Thymus (tissue), 14 donors: ENCODE measurements at places on chromosomes 6 and 20. TPM values are rescaled to one million over a fixed set of nuclear protein-coding genes. Genes with fewer than 3 reads are reported as not detected.

DNA sequence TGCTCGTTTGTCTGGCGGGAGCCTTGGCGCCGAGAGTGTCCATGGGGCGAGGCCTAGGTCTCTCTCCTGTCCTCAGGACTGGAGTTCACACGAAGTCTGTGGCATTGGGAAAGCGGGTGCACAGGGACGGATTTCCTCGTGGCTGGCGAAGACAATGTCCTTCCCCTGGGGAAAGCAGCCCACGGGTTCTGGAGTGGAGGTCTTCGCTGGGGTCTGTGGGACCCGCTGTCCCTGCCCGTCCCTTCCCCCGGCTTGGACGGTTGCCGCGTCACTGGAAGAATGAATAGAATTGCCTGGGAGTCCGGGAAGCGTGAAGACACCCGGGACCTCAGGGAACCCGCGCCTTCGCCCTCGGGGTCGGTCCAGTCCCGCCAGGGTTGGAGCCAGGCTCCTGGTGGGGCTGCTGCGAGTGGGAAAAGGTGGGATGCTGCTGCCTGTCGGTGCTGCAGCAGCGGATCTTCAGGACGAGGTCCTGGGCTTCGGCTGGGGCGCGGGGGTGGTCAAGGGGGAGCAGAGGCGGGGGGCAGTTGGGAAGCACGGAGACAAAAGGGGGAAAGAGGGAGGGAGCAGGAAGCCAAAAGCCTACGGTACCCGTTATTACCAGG, 441.8 kb upstream of the DEFB115 start:
- no peaks in the 10 kb centered on the region for H3K36me3 ChIP-seq
- H3K4me3 ChIP-seq: no peak overlapping the region
- no peaks in the 10 kb centered on the region for H3K4me1 ChIP-seq
- DNase-seq: no peak

DNA sequence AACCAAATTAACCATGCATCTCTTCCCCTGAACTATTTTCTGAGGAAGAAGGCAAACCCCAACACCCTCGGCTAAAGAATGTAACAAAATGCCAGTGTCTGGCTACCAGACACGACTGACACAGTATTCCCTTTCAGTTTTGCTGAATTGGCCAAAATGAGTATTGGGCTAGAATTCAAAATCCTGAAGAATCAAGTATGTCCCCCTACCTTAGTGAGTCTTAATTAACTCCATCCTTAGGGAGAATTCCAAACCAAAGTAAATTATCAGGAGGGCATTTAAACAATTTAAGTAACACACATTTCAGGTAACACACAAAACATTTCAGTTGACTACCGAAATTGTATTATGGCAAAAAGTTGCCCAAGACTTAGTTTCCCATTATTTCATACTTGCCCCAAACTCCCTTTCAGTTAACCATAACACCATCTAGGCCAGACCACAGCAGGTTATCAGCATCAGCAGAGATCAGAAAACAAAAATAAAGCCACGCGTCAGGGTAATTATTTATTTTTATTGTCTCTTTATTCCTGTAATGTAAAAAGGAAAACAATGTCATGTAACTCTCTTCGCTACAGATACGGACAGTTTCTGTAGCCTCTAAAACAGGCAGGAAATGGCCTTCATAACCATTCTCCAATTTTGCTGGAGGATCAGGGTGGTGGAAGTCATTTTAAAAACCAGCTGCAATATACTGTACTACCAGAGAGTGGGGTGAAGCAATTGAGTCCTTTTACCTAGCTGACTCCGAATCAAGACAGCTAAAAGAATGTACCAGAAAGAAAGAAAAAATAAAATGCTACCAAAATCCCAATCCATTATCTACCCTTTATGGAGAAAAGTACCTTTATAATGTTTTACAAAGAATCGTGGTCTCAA, 1.9 kb downstream of the SNX5 start:
- peaks cover 27% of the 10 kb centered on the region for H3K4me1 ChIP-seq
- no peaks in the 10 kb centered on the region for H3K27me3 ChIP-seq
- H3K27ac ChIP-seq: peak overlapping the region; percentile 85
- DNase-seq: peak; percentile 29

DNA sequence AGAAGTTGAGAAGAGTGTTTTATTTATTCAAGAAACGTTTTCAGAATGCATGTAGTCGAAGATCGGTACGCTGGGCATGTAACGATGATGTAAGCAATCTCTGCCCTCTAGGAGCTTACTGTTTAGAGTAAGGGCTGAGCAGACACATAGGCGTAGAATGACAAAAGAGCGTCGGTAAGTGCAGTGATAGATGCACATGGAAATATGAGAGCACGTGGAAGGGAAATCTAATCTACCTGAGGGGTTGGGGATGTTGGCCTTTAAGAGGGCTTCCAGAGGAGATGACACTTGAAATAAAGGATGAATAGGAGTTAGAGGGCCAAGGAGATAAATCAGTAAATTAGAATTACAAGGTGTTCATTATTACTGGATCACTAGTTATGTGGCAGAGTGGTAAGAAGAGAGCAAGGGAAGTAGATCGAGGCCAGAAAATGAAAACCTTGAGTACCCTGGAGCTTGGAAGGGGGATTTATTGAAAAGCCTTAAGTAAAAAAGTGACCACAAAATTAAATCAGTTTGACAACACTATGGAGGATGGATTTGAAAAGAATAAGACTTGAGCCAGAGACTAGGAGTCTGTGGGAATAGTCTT, 782 bp downstream of the TRMT11 start:
- H3K4me3 ChIP-seq: peak overlapping the region; percentile 68
- H3K36me3 ChIP-seq: no peaks in the 10 kb centered on the region
- no peak for DNase-seq
- H3K4me1 ChIP-seq: peaks cover 3% of the 10 kb centered on the region

- H3K4me1 ChIP-seq: no peaks in the 10 kb centered on the region
- DNase-seq: no peak
- no peaks in the 10 kb centered on the region for H3K27me3 ChIP-seq
- H3K27ac ChIP-seq: no peak overlapping the region
- peaks cover 4% of the 10 kb centered on the region for H3K36me3 ChIP-seq
- no peak overlapping the region for H3K4me3 ChIP-seq
Observed at GRCh38 chr6:100622907-100623692, 158.4 kb upstream of the SIM1 start.

GRCh38 chr20:18973529-18974173, 160.1 kb downstream of the SCP2D1 start:
- no peaks in the 10 kb centered on the region for H3K4me1 ChIP-seq
- H3K4me3 ChIP-seq: no peak overlapping the region
- no peak for DNase-seq
- H3K27me3 ChIP-seq: no peaks in the 10 kb centered on the region

DNA sequence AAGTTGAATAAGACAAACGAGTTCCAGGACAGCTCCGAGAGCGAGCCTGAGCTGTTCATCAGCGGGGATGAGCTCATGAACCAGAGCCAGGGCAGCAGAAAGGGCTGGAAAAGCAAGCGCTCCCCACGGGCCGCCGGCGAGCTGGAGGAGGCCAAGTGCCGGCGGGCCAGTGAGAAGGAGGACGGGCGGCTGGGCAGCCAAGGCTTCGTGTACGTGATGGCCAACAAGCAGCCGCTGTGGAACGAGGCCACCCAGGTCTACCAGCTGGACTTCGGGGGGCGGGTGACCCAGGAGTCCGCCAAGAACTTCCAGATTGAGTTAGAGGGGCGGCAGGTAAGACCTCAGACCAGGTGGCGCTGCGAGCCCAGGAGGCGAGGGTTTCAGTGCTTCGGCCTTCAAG, 56.0 kb upstream of the TMEM181 start:
- no peak overlapping the region for H3K4me3 ChIP-seq
- peaks cover 45% of the 10 kb centered on the region for H3K36me3 ChIP-seq
- H3K27ac ChIP-seq: no peak overlapping the region
- H3K4me1 ChIP-seq: no peaks in the 10 kb centered on the region
- no peaks in the 10 kb centered on the region for H3K27me3 ChIP-seq
- no peak for DNase-seq

- DNase-seq: no peak
- no peaks in the 10 kb centered on the region for H3K4me1 ChIP-seq
Observed at GRCh38 chr6:165178056-165178455, 131.3 kb downstream of the C6orf118 start.

GRCh38 chr6:158737710-158738615, 81.2 kb downstream of the EZR start:
- H3K27me3 ChIP-seq: no peaks in the 10 kb centered on the region
- no peak overlapping the region for H3K4me3 ChIP-seq
- DNase-seq: no peak

- H3K4me1 ChIP-seq: no peaks in the 10 kb centered on the region
- DNase-seq: peak; percentile 31
- H3K27ac ChIP-seq: no peak overlapping the region
- no peak overlapping the region for H3K4me3 ChIP-seq
Observed at GRCh38 chr6:148577687-148578488, 168.9 kb upstream of the UST start.

- H3K36me3 ChIP-seq: no peaks in the 10 kb centered on the region
- no peaks in the 10 kb centered on the region for H3K27me3 ChIP-seq
- DNase-seq: no peak
- no peak overlapping the region for H3K4me3 ChIP-seq
- no peaks in the 10 kb centered on the region for H3K4me1 ChIP-seq
- H3K27ac ChIP-seq: no peak overlapping the region
Observed at GRCh38 chr6:105068407-105068806, 111.4 kb downstream of the POPDC3 start.

Gene TSPO2
- 0.38 TPM for total RNA-seq

Gene RNF217
- total RNA-seq: 3.4 TPM
